ENCODE measurements at places on chromosomes 16 and 17.

- no peak for DNase-seq
Measured at GRCh38 chr17:83071365-83071764, 8.0 kb upstream of the METRNL start.

DNA sequence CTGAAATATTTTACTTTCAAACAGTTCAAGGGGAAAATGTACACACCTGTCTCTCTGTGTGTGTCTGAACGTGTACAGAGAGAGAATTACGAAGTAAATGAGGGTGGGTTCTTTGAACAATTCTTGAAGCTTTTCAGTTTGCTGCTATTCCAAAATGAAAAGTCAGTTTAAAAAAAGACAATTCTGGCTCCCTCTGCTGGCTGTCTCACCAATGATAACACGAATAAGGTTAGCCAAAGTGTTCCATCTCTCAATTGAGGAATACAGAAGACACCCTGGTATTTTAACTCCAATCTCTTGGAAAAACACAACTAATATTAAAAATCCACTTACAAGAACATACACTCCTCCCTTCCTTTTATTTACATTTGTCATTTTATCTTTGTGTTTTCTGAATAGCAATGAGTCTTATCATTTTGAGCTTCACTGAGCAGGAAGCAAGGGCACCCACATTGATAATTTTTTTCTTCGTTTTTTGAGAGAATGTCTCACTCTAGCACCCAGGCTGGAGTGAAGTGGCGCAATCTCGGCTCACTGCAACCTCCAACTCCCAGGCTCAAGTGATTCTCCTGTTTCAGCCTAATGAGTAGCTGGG, 20.5 kb downstream of the EFTUD2 start:
- DNase-seq = no peak

DNA sequence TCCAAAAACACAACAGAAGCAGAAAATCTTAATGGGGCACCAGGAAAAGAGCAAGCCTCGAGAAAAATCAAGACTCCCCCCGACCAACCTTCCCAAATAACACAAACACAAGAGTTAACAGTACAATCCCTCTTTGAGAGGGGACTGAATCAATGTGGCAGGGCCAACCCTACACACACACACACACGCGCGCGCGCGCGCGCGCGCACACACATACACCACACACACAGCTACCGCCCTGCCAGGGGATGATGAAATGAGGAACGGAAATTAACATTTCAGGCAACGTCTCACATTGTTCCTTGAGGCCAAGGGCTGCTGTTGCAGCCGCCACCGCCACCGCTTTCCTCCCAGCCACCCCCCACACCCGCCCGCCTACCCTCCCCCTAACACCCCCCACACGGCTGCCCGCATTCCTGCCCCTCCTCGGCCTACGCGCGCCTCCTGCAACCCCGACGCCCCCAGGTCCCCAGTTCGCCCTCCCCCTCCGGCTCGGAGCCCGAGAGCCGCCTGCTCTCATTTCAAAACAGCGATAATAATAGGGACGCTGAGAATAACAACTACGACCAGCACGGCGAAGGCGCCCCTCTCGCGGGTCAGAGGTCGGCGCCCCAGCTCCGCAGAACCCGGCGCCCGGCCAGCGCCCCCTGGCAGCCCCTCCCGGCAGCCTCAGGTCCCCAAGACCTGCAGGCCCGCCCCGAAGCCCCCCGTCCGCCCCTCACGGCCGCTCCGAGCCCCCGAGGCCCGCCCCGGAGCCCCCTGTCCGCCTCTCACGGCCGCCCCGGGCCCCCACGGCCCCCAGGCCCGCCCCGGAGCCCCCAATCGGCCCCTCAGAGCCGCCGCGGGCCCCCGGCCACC, 1.1 kb downstream of the ANKRD11 start:
- peak; percentile 79 for DNase-seq

GRCh38 chr16:71986131-71986530, 14.1 kb downstream of the PKD1L3 start:
- no peak for DNase-seq

DNA sequence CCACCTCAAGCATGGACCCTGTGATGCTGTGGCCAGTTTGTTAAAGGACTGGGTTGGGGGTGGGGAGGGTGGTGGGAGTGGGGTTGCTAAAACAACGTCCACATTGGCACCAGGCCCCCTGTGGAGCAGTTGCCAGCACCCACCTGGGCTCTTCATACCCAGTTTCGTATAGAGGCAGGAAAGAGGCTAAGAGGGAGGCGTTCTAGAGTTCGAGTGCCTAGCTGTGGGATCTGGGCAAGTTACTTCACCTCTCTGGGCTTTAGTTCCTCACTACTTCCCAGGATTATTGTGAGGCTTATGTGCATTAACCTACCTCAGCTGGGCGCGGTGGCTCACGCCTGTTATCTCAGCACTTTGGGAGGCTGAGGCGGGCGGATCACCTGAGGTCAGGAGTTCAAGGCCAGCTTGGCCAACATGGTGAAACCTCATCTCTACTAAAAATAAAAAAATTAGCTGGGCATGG, 1.4 kb downstream of the MFAP4 start:
- no peak for DNase-seq

DNA sequence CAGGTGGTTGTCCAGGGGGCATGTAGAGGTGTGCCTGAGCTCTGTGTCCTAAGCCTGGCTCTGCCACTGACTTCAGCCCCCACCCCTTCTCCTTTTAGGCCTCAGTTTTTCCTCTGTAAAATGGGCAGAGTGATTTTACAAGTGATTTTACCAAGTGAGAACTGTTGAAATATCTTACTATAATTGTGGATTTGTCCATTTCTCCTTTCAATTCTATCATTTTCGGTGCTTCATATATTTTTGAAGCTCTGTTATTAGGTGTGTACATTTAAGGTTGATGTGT, 21.7 kb upstream of the HOXB9 start:
- DNase-seq = no peak

DNA sequence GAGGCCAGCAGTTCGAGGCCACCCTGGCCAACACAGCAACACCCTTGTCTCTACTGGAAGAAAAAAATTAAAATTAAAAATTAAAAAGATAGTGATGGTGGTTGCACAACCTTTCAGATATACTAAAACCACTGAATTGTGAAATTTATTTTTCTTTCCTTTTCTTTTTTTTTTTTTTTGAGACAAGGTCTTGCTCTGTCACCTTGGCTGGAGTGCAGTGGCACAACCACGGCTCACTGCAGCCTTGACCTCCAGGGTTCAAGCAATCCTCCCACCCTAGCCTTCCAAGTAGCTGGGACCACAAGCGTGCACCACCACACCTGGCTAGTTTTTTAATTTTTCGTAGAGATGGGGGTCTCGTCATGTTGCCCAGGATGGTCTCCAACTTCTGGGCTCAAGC, 254.4 kb downstream of the SLC39A11 start:
- DNase-seq = no peak

DNA sequence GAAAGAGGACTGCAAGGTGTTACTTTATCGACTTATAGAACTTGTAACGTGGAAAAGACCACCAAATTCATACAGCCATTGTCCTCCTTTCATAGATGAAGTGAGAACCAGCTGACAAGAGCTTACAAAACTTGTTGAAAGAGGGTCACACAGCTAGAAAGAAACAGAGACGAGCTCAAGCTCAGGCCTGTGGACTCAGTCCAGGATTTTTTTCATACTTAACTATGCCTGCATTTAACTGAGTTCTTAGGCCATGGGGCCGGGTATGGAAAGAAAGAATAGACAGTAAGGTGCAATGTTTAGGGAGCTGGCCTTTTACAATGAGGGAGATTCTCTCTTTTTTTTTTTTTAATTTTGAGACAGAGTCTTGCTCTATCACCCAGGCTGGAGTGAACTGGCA, 106.1 kb downstream of the ADAMTS18 start:
- DNase-seq = no peak

All from WTC11 (cell line).